Memory B cell (primary cell): ENCODE measurements at places on chromosomes 2 and 18.

- DNase-seq: no peak
Observed at GRCh38 chr2:227378371-227378782, 729 bp downstream of the TM4SF20 start.

DNA sequence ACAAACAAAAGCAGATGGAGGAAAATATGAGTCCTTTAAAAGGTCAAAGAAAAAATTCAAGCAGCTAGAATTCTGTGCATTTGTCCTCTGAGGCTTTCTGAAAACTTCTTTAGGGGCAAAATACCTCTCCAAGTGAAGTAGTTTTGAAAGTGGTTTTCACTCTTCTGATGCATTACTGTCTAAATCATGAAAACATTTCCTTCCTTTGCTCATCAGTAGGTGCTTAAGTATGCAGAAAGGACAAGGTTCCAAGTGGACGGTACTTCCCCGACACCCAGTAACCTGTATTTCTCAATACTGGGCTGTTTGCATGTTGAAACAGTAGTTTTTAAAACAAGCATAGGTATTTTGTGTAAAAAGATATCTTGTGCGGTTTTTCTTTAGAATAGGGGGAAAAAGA is 189.1 kb upstream of the ERBB4 start:
- no peak for DNase-seq

GRCh38 chr18:32919799-32920198 is 147.0 kb upstream of the KLHL14 start:
- DNase-seq: peak; percentile 75

- no peak for DNase-seq
Observed at GRCh38 chr2:220703279-220703678, 868.8 kb downstream of the EPHA4 start.

GRCh38 chr18:51153659-51154371 is 43.7 kb downstream of the MEX3C start:
- DNase-seq: peak; percentile 55

- DNase-seq: no peak
Observed at GRCh38 chr18:155688-156087, 2.7 kb upstream of the USP14 start.

DNA sequence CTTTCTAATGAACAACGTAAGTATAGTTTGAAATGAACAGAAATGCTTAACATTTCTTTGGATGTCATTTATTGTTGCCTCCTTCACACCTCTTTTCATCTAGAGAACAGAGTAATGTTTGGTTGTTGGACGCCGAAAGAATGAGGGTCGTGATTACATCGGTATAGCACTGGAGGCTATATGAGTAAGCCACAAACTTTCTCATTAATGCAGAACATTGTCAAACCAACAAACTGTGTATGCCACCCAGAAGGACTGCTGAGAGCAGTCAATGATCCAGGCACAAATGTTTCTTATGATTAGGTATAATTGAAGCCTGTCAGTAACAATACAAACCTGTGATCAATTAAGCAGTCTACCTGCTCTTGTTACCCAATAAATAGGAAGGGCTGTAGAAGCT is 1494.7 kb upstream of the NXPH2 start:
- DNase-seq: no peak

- no peak for DNase-seq
Observed at GRCh38 chr2:192151853-192152252, 42.9 kb downstream of the TMEFF2 start.

GRCh38 chr2:72040629-72041571 is 106.8 kb downstream of the CYP26B1 start:
- no peak for DNase-seq

DNA sequence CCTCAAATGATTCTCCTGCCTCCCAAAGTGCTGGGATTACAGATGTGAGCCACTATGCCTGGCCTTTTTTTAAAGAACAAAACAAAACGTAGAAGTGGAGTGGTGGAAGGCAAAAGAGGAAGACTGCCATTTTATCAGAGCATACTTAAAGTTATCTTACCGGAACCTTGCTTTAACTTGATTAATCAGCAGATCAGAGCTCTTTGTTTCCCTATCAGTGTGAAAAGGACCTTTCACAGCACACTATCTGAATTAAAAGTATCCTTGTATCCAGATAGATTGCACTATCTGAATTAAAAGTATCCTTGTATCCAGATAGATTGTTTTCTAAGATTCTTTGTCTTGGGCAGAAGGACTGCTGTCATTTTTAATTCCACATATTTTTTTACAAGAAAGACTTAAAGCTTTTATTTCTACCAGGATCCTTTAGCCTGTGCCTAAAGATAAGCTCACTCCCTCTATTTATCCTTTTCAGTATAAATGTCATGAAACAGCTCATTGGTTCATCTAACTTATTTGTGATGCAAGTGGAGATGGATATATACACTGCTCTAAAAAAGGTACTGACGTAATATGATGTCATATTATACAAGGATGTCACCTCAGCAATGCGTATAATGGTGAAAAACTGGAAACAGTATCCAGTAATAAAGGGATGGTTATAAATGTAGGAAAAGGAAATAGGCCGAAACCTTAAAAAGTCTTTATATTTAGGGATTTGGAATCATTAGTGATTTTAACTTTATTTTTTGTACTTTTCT is 17.8 kb downstream of the GMCL1 start:
- DNase-seq: no peak

- no peak for DNase-seq
Observed at GRCh38 chr2:130334026-130334425, 8.7 kb upstream of the IMP4 start.

DNA sequence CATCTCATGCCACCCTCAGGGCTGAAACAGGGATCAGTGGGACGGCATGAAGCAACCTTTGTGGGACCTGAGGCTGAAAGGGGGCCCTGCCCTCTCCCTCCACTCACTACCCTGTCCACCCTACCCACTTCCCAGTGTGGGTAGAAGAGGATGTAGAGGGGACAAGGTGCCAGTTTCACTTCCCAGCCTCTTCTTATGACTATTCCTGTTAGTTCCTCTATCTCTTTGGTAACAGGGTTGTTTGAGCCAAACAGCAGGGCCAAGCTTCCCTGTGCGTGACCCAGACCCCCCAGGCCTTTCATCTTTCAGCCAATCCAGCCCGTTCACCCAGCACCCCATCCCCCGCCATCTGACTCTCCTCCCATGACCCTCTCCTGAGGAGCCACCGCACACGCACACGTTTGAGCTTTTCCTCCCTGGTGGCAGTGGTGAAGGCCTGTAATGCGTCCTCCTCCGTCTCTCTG is 82.3 kb downstream of the STPG4 start:
- DNase-seq: peak; percentile 55

DNA sequence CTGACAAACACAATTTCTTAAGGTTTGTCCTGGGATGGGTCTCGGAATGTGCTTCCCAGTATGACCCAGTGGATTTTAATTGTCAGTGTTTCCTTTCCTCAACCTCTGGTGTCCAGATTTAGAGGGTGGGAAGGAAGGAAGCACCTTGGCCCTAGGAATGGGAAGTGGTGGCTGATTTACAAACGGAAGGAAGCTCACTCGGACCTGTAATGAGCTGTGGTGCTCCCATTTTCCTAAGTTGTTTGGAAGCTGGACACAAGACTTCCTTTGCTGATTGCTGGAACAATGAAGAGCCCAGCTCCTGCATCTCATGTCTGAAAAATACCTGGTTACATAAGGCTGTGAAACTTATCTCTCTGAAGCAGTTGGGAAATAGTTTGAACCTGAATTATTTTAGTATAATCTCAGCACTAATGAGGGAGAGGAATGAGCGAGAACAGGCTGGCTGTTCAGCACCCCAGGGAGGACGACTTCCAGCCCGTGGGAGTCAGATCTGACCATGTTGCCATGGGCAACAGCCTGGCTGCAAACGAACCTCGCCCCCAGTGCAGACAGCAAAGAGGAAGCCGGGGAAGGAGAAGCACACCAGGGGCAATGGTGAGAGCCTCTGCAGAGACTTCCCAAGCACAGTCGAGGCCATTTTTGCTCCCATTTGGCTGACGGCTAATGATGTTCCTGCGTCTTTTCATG is 74.4 kb upstream of the ASB18 start:
- no peak for DNase-seq

GRCh38 chr2:98393354-98393753 is 47.1 kb downstream of the CNGA3 start:
- DNase-seq: no peak

DNA sequence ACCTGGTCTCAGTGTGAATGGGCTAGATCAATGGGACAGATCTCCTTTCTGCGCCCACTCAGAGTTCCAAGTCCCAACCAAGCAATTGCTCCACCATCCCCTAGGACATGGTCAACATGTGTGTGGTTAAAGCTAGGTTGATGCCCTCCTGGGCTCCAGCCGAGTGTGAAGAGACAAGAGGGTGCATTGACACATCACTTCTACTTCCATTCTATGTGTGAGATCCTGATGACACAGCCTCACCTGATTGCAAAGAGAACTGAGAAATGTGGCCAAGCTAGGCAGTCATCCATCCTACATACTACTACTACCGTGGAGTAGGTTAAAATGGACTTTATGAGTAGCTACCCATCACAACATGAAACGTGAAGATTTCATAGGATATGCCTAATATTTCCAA is 106.8 kb downstream of the NCKAP5 start:
- DNase-seq: no peak

DNA sequence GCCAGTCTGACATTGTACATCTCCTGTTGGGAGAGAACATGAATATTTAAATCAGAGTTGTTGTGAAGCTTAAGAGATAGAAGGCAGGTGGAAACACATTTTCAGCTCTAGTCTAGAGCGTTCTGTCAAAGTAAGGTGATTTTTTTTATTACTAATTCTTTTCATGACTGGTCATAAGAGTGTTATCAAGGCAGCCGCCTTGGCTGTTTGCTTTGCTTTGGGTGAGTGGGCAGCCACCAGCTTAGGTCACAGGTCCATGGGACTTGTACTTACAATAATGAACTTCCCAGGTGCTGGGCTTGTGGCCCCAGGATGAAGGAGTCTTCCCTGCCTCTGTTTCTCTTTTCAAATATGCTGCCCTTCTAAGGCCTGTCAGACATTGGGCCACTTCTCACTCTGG is 256.3 kb downstream of the SRBD1 start:
- no peak for DNase-seq

DNA sequence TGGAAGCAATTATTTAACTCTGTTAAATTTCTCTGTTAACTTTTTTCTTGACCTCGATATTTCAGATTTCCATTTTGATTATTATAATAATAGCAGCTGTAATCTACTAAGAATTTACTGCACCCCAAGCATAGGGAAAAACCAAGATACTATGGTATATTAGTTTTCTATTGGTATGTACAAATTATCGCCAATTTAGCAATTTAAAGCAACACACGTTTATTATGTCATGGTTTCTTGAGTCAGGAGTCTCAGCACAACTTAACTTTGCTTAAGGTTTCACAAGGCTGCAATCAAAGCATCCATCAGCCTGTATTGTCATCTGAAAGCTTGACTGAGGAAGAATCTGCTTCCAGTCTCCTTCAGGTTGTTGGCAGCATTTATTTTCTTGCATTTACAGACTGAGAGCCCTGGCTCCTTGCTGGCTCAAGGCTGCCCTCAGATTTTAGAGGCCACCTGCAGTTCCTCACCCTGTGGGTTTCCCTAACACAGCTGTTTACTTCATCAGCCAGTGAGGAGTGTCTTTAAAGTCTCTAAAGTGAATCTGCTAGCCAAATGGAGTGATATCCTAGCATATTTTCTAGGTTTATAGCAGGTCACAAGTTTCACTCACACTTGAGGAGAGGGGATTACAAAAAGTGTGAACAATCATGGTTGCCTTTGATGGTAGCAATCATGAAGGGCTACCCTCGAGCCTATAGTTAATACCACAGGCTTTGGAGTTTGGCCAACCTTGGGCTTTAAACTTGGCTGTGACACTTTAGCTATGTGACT is 4.4 kb upstream of the VPS54 start:
- no peak for DNase-seq

GRCh38 chr2:230666885-230667712 is 45.5 kb upstream of the CAB39 start:
- no peak for DNase-seq

- no peak for DNase-seq
Observed at GRCh38 chr2:146265656-146266055, 1579.2 kb upstream of the ACVR2A start.

DNA sequence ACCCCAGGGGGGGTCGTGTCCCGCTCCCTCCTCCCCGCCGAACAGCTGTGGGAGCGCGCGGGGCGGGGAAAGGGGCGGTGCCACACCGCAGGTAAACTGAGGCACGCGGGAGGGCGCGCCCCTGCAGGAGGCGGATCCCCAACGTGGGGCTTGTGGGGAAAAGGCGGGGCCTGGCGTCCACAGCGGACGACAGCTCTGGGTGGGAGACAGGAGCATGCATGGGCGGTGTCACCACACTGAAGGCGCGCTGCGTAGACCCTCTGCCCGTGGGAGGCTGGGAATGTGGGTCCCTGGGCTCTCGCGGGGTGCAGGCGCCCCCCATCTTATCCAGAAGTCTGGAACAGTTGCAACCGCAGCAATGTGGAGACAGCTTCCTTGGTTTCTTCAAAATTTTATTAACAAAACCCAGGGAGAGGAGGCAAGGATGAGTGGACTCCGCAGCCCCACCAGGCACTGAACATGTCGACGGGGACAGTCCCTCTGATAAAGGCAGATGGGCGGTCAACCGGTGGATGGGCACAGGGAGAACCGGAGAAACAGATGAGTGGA is 723 bp upstream of the MBD1 start:
- no peak for DNase-seq

DNA sequence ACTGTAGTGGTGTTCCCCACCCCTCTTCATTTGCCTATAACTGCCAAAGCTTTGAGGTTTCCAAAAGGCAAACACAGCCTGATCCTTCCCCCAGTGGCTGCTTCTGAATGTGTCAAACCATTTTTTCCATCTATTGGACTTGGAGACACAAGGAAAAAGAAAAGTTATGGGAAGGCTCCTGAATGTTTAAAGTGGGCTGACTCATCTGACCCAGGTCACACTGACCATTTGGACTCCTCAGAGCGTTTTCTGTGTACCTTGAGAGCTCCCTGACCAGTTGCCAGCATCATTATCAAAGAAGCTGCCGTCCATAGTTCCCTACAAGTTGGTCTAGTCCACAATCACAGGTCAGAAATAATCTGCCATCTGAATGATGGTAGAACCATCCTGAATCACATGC is 123.4 kb upstream of the COL3A1 start:
- DNase-seq: no peak

DNA sequence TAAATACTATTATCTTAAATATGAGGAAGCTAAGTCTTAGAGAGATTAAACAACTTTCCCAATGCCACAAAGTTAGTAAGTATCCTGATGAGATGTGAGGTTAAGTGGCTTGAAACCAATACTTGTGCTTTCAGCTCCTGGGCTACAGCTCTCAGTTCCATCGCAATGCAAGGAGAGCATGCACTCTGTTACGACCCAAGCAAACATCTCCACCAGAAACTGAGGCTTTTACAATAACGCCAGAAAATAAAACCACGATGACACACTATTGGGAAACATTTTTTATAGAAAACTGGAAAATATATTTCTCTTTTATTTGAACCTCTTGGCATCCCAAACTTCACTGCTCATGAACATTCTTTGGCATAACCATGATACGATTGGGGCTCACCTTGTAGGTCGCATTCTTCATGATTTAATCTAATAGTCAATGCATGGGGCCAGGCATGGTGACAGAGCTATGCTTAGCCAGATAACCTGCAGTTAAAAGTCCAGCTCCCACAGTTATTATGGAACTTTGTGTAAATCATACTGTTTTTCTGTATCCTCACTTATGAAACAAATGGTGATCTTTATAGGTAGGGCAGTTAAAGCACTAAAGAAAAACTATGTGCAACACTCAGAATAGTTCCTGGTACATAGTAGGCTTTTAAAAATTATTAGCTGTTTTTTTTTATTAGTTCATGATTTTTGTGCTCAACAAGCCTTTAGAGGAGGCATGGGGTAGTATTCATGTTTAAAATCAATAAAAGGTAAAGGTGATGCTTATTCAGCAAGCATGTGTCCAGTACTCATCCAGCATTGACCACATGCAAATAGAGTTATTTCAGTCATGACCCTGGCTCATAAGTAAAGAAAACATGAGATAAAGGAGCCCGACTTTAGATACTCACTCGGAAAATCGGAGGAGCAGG is 238.3 kb upstream of the TRIB2 start:
- no peak for DNase-seq
